Suppressor macrophage treated with lipopolysaccharide for 4 hours (primary cell): ENCODE measurements at places on chromosomes 6 and 20.

DNA sequence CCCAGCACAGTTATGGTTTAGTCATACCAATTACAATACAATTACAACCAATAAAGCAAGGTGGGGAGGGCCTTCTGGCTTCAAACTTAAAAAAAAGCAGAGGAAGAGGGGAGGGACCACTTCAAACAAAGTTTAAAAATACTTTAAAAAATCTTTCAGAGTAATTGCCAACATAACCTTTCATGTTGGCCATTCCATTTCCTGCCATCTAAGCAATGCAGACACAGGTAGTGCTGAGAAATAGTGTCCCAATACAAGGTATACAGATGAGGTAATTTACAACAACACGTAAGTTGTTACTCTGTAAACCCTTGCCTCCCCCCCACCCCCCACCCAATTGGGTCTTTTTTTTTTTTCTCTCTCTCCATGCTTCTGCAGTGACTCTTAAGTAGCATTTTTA, 18.8 kb upstream of the TBC1D20 start:
- DNase-seq, result no peak

- DNase-seq, result peak; percentile 70
Observed at GRCh38 chr6:149628875-149629510, 19.5 kb downstream of the KATNA1 start.

DNA sequence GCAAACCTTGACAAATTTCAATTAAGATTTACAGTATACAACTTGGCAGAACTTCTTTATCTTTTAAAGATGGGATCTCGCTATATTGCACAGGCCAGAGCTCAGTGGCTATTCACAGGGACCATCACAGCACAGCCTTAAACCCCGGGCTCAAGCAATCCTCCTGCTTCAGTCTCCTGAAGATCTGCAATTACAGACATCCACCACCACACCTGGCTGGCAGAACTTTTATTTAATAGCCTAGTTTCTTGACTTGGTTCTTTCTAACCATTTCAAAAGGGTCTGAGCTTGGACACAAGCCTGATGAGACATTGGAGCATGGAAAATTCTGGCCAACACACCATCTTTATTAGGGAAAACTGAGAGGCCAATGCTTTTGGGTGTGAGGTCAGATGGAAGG, 151.6 kb upstream of the KCNG1 start:
- no peak for DNase-seq

- no peak for DNase-seq
Observed at GRCh38 chr6:37155394-37156312, 14.3 kb upstream of the PIM1 start.

- DNase-seq, result no peak
Observed at GRCh38 chr6:47934023-47934422, 152.2 kb downstream of the OPN5 start.

DNA sequence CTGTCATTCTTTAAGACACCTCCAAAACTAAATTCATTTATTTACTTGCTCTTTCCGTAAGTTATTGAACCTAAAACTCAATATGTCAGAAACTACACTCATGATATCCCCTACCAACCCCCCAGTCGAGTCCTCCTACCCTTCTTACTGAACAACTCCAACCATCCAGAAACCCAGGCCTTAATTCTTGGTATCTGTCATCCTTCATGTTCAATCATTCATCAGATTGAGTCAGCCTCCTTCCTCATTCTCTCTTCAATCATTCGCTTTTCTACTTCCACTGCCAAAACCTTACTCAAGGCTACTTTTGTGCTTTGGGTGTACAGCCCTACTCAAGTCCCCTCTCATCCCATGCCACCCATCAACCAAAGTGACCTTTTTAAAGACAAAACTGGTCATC, 95.7 kb downstream of the SMLR1 start:
- no peak for DNase-seq

GRCh38 chr6:16060039-16060438, 68.8 kb upstream of the MYLIP start:
- DNase-seq, result no peak

GRCh38 chr6:167976708-167977107, 20.8 kb upstream of the KIF25 start:
- no peak for DNase-seq

DNA sequence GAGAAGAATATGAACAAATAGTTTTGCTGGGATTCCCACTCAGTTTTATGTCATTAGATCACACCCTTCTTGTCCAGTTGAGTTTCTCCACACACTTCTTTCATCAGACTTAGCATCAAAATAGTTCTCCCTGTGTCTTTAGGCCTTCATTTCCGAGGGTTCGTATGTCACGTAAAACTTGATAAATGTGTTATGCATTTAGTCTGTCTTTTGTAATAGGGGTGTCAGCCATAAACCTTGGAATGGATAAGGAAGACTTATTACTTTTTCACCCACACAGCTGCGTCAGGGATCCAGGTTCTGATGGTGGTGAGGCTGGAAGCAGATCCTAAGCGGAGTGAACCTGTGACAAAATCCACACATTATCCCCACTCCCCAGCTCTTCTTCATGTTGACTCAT, 246.8 kb downstream of the CD83 start:
- DNase-seq, result no peak

GRCh38 chr6:20366082-20366830, 35.4 kb upstream of the E2F3 start:
- no peak for DNase-seq

GRCh38 chr20:11108102-11108810, 434.5 kb upstream of the JAG1 start:
- no peak for DNase-seq

DNA sequence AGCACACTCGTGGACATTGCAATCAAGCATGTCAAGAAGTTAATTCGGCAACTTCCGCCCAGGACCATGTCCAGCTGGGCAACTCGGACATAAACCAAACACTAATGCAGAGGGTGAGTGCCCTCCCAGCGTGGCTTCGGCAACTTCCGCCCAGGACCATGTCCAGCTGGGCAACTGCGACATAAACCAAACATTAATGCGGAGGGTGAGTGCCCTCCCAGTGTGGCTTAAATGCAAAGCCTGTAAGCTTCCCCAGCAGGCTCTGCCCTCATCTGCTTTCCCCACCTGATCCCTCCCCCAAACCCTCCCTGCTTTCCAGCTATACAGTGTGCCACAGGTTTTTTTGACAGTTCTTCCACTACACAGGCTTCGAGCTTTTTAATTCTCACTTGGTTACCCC, 143.4 kb downstream of the PXDC1 start:
- no peak for DNase-seq

DNA sequence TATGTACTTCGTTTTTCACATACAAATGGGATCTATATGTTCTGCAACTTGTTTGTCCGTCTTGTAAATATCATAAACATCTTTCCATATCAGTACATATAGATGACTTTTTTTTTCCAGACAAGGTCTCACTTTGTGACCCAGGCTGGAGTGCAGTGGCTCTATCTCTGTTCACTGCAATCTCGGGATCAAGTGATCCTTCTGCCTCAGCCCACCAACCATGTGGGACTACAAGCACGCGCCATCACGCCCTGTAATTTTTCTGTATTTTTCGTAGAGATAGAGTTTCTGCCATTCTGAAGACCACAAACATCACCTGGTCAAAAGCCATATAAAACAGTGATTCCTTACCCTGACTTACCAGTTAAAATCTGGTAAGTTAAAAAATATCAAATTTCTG, 37.7 kb upstream of the SYNCRIP start:
- DNase-seq, result no peak

- DNase-seq, result peak; percentile 41
Observed at GRCh38 chr6:162109480-162110050, 618.0 kb downstream of the PRKN start.

DNA sequence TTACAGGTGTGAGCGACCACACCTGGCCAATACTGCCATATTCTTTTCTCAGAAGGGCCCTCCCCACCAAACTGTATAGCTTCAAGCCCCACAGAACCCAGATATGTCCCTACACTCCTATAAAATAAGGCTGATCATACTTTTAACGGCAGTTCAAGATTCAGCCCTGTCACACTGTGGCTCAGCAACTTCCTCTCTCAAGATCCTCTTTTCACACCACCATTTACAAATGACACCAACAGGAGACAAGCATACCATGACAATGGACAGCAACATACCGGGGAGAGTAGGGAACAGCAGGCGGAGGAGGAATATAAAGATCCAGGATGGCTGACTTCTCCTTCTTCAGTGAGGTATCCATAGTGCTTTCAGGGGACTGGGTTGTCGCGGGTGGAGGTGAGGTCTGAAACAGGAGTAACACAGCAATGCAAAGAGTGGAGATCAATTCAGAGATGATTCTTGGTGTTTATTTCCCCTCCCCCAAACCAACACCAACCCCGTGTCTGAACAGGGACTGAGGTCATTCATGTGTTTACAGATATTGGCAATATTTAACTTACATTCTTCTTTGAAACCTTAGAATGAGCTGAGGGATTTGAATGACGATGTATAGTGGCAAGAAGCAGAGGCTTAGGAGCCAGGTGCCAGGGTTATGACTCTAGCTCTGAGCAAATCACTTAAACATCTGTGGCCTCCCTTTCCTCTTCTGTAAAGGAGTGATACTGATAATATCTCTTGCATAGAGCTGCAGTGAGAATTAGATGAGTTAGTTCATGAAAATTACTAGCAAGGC, 57.6 kb upstream of the IPCEF1 start:
- peak; percentile 38 for DNase-seq

- DNase-seq, result no peak
Observed at GRCh38 chr6:5679270-5679669, 327.5 kb downstream of the NRN1 start.

GRCh38 chr6:111725446-111726112, 119.9 kb upstream of the TRAF3IP2 start:
- no peak for DNase-seq

- no peak for DNase-seq
Observed at GRCh38 chr6:12112540-12113189, 100.6 kb downstream of the HIVEP1 start.

DNA sequence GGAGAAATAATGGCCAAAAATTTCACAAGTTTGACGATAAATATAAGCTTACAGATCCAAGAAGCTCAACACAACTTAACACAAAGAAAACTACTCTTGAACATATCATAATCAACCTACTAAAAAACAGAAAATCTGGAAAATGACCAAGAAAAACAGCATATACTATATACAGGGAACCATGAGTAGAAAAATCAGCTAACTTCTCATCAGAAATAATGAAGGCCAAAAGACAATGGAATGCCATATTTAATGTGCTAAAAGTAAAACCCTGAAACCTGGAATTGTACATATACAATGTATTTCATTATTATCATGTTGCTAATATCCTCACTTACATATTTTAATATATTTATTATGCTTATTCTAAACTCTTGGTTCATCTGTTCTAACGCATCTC, 25.3 kb downstream of the MAPK13 start:
- DNase-seq, result no peak

DNA sequence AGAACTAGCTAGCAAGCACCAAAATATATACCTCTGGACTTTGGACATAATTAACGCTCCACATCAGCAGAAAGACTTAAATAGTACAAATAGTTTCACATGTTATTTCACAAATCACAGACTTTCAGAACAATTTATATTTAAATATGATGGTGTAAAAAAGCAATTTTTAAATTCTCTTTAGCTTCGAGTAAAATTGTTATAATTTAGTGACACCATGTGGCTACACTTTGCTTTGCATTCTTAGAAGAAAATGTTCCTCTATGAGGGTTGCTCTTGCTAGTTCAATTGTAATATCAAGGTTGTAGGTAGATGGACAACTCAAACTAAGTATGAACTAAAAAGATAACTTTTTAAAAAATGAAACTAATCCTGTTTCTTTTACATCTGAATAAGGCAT, 69.0 kb downstream of the BTBD9 start:
- DNase-seq, result peak; percentile 24
